SK-MEL-5 (cell line): ENCODE measurements at places on chromosomes 6 and 20.

- DNase-seq: peak; percentile 49
These were observed 2.6 kb upstream of the ZBP1 start for GRCh38 chr20:57622579-57623381.

- DNase-seq: no peak
These were observed 76.3 kb downstream of the DTNBP1 start for GRCh38 chr6:15586503-15586902.

DNA sequence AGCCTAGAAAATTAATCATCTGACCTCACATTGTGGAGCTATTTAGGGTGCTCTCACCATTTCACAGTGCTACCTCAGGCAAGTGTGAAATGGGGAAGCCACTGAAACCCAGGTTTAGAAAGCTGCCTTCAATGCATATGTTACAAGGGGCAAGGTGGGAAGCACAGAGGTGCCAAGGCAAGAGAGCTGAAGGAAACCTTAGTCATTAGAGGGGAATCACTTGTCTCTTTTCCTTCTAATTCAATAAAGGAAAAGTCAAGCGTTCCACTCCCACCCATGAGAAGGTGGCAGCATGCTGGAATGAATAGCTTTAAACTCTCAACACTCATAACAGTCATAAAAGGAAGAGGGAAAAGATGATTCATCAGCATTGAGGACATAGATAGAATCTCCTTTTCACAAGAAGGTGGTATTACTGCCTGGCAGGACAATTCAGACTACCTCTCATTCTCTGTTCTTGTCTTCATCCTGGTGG lies 251.9 kb upstream of the IRAK1BP1 start:
- DNase-seq: no peak

DNA sequence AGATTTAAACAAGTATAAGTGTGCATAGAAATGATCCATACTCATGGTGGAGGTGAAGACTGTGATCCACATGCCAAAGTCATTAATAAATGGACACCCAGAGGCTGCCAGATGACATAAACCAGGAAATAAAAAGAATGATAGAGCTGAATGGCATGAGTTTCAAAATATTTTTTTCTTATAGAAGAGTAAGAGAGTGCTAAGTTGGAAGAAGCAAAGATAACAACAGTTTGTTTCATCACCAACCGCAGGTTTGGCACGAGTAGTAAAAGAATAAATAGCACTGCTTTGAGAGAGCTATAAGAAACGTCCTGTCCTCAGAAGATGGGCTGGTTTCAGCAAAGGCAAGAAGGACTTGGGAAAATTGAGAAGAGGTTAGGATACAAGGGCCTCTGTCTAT lies 246.9 kb downstream of the UBE3D start:
- DNase-seq: no peak
